ENCODE measurements at places on chromosomes 12 and 14. TPM values are rescaled to one million over a fixed set of nuclear protein-coding genes. Genes with fewer than 3 reads are reported as not detected.

Gene SLC25A47
- 0.22 TPM for polyA plus RNA-seq

Gene NTN4
- polyA plus RNA-seq: 3.7 TPM

Gene KRT82
- 0.03 TPM for polyA plus RNA-seq

Gene NT5DC3
- polyA plus RNA-seq: 1.8 TPM

Gene APOLD1
- polyA plus RNA-seq: 8.0 TPM

Gene ACSM4
- not detected for polyA plus RNA-seq

Gene KIF26A
- polyA plus RNA-seq: 1.4 TPM

Gene REM2
- 0.60 TPM for polyA plus RNA-seq

Gene RNU6-8
- polyA plus RNA-seq: not detected

Gene MGP
- 179 TPM for polyA plus RNA-seq

Gene METTL17
- 76.4 TPM for polyA plus RNA-seq

Gene OVCH1
- not detected for polyA plus RNA-seq

Gene SYT1
- polyA plus RNA-seq: not detected

Gene FAM186B
- not detected for polyA plus RNA-seq

Gene KLHL33
- polyA plus RNA-seq: 0.23 TPM

Gene KRT72
- polyA plus RNA-seq: not detected

Gene LPAR5
- 4.2 TPM for polyA plus RNA-seq

Gene KCNH5
- polyA plus RNA-seq: not detected

Gene GPR132
- polyA plus RNA-seq: 8.4 TPM

Gene SERPINA9
- polyA plus RNA-seq: 0.80 TPM

Gene DACT1
- 1.8 TPM for polyA plus RNA-seq

Gene RNASE1
- 111 TPM for polyA plus RNA-seq

Gene ABCB9
- 3.5 TPM for polyA plus RNA-seq

Gene LIN7A
- 1.6 TPM for polyA plus RNA-seq

Data from sigmoid colon (tissue), 7 donors.